ENCODE measurements at places on chromosomes 6 and 20.

- no peak for DNase-seq
Observed at GRCh38 chr20:15406072-15406471, 1068.7 kb upstream of the FLRT3 start.

DNA sequence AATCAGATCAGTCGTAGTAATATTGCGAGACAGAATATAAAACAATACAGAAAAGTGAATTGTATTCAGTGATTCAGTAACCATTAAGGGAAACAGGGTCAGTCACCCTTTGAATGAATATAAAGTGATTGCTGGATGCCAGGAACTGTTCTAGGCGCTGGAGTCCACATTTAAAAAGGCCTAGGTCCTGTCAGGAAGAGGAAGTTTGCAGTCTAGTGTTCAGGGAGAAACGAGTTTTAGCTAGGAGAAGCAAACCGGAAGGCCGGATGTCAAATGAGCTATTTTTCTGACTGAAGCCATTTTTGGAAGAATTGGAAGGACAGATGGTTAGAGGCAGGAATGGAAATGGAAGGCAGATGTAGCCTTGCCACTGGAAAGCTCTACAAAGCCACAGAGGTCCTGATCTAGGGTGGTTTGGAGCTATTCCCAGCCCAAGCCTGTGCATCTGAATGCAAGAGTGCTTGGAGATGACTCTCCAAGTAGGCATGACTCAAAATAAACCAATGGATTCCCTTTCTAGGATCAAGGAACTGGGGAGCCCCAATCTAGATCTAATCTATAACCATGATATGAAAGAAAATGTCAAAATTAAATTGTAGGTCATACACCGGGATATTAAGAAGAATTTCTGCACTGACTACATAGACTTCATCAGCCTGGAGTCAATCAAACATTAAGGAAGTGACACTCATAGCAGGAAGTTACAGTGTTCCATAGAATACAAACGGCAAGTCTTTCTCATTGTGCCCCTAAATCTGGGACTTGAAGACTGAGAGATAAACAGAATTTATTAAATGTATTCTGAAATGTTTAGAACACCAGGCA, 36.8 kb upstream of the CDKAL1 start:
- DNase-seq = no peak

GRCh38 chr6:108762394-108762793, 85.8 kb upstream of the ARMC2 start:
- DNase-seq = no peak

DNA sequence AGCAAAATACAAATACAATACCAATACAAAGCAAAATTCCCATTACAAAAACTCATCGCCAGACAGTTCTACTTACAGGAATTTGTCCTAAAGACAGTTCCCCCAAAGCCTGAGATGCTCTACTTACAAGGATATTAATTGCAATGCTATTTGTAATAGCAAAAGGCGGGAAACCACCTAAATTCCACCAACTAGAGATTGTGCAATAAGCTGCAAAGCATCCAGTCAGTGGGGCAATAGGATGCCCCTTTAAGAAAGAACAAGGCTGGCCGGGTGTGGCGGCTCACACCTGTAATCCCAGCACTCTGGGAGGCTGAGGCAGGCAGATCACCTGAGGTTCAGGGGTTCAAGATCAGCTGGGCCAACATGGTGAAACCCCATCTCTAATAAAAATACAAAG, 39.1 kb downstream of the FAM209B start:
- DNase-seq = no peak

DNA sequence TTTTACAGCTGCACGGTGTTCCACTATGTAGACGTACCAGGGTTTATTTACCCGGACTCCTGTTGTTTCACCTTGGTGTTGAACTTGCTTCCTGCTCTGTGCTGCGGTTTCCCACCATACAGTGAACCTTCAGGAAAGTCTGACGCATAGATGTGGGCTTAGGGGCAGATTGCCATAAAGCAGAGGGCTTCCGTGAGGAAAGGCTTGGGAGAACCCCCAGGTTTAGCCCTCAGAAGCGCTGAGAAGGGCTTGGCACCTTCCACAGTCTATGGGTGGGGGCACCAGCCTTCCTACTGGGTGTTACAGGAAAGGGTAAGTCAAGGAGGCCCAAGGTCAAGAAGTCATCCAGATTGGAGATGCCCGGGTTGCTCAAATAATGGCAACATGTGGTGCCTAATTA, 19.2 kb upstream of the MRPS18A start:
- DNase-seq = no peak

- DNase-seq = no peak
Observed at GRCh38 chr6:133396233-133396983, 155.3 kb downstream of the EYA4 start.

DNA sequence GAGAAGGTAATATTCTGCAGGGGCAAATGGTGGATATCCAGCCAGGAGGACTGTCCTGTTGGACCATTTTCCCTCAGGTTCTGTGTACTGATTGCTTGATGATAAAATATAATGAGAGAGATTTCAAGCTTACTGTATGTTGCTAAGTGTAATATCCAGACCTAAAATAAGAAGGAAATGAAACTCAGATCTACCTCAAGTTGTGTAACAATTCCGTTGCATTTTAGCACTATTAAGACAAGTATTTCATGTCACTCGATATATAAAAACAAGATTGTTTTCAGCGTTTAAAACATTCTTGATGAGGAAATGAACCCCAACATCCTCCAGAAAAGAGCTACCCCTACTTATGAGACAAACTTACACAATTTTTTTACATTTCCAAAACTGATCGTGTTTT, 57.2 kb downstream of the RGS17 start:
- no peak for DNase-seq

DNA sequence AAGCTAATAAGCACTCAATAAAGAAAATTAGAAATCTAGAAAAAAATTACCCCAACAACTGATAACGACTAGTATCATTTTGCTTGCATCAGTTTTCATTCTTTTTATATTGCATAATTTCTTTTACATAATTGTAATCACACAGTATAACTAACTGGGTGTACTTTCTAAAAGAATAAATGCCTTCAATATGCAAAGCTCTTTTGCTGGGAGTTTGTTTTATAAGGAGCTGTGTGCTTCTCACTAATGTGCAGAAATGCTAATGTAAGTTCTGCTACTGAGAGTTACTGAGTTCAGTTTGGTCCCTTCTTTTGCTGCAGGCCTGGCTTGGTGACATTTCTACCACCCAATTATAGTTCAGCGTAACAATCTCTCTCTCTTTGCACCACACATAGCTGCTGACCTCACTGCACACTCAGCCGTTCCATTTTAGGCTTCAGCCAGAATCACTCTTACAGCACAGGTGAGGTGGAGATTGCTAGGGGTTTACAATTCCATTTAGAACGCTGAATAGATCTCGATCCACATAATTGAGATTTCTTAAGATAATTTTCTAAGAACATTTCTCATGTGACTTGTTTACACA, 20.9 kb upstream of the KLHL31 start:
- no peak for DNase-seq

- no peak for DNase-seq
Observed at GRCh38 chr6:113120224-113120581, 736.9 kb upstream of the MARCKS start.

- DNase-seq = no peak
Observed at GRCh38 chr6:11304946-11305345, 72.5 kb upstream of the NEDD9 start.

GRCh38 chr20:9758752-9759151, 80.1 kb downstream of the PAK5 start:
- no peak for DNase-seq

- DNase-seq = no peak
Observed at GRCh38 chr20:31823360-31824124, 4.4 kb downstream of the MYLK2 start.

DNA sequence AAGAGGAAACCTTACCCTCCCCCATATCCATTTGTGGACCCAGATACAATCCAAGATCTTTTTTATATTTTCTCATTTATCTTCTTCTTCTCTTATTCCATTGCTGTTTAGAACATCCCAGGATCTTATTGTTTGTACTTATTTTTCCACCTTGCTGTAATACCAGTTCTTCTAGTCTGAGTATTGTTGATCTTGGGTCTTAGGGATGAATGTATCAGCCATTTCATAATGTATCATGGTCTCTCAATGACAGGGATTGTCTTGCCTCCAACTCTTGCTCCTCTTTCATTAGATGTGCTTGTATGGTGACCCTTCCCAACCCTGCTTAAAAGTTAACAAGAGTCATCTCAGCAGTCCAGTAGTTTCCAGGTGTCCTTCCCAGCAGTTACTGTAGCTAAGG, 63.3 kb downstream of the MAP3K4 start:
- no peak for DNase-seq

DNA sequence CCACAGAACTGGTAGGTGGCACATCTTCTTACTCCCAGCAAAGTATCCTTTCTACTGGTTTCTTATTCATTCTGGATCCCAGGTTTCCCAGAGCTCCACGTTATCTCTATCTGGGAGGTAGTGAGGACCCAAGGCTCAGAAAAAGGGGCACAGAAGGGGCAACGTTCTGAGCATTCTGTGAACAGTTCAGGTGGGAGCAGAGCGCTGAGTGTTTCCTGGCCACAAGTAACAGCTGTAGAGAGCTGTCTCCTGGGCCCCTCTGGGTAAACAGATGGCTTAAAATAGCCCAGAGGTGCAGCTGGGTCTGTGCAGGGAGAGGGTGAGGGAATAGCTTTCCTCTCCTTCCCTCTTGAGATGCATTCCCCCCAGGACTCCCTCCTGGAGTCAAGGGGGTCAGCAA, 2.1 kb downstream of the APOBEC2 start:
- no peak for DNase-seq

DNA sequence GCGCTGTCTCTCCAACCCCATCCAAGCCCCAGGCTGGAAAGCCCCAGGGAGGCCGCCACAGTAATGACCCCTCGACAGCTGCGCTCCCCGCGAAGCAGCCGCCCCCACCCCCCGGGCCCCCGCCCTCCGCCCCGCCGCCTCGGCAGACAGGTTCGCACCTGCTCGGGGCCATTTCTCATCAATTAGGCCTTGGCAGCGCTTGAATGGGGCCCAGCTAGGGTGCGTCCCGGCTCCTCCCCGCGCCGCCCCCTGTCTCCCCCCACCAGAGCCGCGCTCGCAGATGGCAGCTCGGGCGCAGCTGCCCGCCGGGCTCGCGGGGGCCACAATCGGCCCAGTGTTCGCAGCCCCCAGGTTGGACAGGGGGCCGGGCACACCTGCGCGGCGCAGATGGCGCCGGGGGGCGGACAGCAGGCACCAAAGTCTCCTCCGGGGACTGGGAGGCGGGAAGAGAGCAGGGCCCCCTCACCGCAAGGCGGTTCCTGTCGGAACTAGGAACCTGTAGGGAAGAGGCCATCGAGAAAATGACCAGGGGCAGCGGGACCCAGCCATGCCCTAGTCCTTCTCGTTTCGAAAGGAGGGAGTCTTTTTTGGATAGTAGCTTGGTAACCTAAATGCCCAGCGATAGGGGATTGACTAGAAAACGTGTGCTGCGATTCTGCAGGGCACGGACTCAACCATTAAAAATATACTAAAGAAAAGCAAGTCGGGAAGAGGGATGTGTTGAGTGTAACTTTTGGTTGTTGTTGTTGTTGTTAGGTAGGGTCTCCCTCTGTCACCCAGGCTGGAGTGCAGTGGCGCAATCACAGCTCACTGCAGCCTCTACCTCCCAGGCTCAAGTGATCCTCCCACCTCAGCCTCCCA, 83.2 kb upstream of the EYA2 start:
- no peak for DNase-seq

- no peak for DNase-seq
Observed at GRCh38 chr20:3784216-3784853, 2.2 kb downstream of the CENPB start.

GRCh38 chr6:2447318-2447920, 202.0 kb upstream of the GMDS start:
- DNase-seq = no peak

DNA sequence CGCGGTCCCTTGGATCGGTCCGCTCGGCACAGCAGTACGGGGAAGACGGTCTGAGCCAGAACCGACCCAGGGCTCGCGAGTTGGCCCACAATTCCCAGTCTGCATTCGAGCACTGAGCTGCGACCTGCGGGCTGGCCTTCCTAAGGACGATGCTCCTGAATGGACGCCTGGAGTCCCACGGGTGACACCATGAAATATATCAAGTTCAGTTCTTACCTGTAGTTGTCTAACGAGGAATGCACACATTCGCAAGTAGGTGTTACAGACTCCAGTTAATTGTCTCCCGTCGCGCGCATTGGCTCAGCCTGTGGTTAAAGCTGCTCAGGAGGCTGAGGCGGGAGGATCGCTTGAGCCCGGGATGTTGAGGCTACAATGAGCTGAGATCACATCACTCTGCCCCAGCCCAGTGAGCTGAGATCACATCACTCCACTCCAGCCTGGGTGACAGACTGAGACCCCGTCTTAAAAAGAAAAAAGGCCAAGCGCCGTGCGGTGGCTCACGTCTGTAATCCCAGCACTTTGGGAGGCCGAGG, 802 bp downstream of the PEX7 start:
- no peak for DNase-seq

DNA sequence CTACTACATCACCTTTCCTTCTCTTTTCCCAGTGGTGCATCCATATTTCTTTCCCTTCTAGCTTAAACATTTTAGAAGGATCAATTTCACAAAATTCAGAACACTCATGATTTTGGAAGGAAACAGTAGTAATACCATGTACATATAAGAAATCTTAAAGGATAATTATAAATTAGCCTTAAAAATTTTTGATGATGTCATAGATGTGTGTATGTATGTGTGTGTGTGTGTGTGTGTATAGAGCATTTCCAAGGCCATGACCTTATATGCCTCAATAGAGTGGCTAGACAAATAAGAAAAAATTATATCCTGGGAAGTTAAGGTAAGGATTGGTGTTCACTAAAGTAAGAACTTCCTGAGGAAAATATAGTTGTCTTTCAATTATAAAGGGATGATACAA, 24.1 kb upstream of the HS3ST5 start:
- DNase-seq = no peak

All from left renal pelvis (tissue), 4 donors.